ENCODE measurements at places on chromosomes 3 and 15. TPM values are rescaled to one million over a fixed set of nuclear protein-coding genes. Genes with fewer than 3 reads are reported as not detected.
A peak's percentile ranks its signal among the peaks of the same experiment; 100 is the strongest.

Gene NR2E3
- total RNA-seq = 2.9 TPM

Gene HYAL1
- total RNA-seq = 4.8 TPM

Gene KCNMB2
- not detected for total RNA-seq

Gene CPA3
- total RNA-seq = 10.1 TPM

- H3K36me3 ChIP-seq = no peaks in the 10 kb centered on the region
- DNase-seq = no peak
These were observed 578.3 kb upstream of the ADAMTS9 start for GRCh38 chr3:65265942-65266590.

- no peak for DNase-seq
- H3K27me3 ChIP-seq = no peaks in the 10 kb centered on the region
- peak overlapping the region; percentile 57 for H3K27ac ChIP-seq
- no peaks in the 10 kb centered on the region for H3K36me3 ChIP-seq
- no peak overlapping the region for H3K4me3 ChIP-seq
- H3K4me1 ChIP-seq = peaks cover 25% of the 10 kb centered on the region
These were observed 603.4 kb downstream of the FOXP1 start for GRCh38 chr3:70979983-70980645.

DNA sequence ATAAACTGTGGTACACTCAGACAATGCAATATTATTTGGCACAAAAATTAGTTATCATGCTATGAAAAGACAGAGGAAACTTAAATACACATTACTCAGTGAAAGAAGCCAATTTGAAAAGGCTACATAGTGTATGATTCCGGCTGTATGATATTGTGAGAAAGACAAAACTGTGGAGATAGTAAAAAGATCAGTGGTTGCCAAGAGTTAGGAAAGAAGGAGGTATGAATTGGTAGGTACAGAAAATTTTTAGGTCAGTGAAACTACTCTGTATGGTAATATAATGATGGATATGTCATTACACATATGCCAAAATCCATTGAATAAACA, 458.8 kb upstream of the CBLB start:
- H3K4me1 ChIP-seq = no peaks in the 10 kb centered on the region
- H3K4me3 ChIP-seq = no peak overlapping the region
- H3K27me3 ChIP-seq = no peaks in the 10 kb centered on the region
- no peaks in the 10 kb centered on the region for H3K36me3 ChIP-seq

DNA sequence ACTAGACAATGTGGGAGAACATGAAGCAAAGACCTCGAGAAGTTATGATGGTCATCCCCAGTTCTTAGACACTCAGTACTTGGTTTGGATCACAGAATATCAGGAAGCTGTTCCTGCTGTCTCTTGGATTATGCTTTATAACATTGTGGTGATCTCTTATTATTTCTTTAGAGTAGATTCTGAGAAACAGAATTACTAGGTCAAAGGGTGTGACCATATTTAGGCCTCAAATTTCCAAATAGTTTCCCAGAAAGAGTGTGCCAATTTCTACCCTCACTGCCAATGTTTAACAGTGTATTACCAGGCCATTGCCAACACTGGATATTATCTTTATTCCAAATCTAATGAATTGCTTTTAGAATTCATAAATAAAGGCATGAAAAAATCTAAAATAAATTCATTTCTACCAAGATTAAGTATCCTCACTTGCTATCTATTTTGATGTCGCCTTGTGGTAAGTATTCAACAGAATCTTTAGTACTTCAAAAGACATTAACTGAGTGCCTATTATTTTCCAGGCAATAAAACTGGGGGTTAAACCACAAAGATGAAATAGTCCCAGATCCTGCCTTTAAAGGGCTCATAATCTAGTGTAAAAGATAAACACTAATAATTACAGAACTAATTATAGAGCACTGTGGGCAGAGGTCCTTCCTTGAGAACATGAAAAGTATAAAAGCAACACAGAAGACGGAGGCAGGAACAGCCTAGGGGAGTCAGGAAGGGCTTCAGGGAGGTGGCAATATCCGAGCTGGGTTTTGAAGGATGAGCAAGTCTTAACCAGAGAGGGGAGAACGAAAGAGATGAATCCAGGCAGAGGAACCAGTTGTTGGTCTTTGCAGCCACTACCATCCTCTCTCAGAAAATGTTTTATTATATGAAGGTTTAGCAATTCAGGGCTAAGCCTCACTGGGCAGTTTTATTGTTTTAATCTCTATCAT, 86.8 kb downstream of the IGF2BP2 start:
- H3K27ac ChIP-seq = no peak overlapping the region
- H3K36me3 ChIP-seq = no peaks in the 10 kb centered on the region
- no peaks in the 10 kb centered on the region for H3K27me3 ChIP-seq
- no peak for DNase-seq
- no peak overlapping the region for H3K4me3 ChIP-seq
- no peaks in the 10 kb centered on the region for H3K4me1 ChIP-seq

GRCh38 chr15:85788771-85789495, 5.8 kb downstream of the KLHL25 start:
- H3K4me1 ChIP-seq = peaks cover 6% of the 10 kb centered on the region
- H3K27me3 ChIP-seq = no peaks in the 10 kb centered on the region
- peak; percentile 64 for DNase-seq
- H3K4me3 ChIP-seq = no peak overlapping the region

DNA sequence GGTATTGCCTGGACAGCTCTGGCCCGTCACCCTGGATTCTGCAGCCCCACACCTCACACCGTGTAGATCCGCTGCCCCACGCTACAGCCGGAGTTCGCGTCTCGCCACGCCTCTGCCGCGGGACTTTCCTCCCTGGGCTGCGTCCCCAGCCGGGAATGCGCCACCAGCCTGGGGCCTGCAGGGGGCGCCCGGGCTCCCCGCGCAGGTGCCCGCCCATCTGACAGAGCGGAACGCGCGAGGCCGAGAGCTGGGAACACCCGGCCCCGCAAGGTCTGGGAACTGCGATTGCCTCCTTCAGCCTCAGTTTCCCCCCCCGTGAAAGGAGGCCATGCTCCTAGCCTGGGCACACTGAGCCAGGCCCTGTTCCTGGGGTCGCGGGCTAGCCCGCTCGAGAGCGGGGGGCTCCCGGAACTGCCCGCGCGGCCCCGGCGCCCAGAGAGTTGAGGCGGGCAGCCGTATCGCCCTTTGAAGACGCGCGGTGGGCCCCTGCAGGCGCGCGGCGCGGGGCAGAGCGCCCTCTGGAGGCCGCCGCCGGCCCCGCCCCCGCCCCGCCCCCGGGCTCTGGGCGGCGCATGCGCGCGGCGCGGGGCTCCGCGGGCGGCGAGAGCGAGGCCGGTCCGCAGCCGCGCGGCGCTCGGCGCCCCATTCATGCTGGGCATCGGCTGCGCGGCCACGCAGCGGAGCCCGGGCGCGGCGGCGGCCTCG, at the start of gene PLXNA1:
Gene PLXNA1, plus strand, starts transcription at position 645 of the 705 bp plus-strand sequence. CDS start 5,479 bp downstream, outside the sequence.
- peak within 1 kb of the TSS; percentile 87 for H3K4me3 ChIP-seq
- peak within 1 kb of the TSS; percentile 82 for H3K27ac ChIP-seq
- no peak for DNase-seq

- no peak overlapping the region for H3K4me3 ChIP-seq
- no peak overlapping the region for H3K27ac ChIP-seq
- H3K27me3 ChIP-seq = peaks cover 74% of the 10 kb centered on the region
These were observed 3.6 kb upstream of the SOX14 start for GRCh38 chr3:137760341-137761098.

GRCh38 chr15:74793135-74794028, 11.5 kb downstream of the CSK start:
- H3K27ac ChIP-seq = no peak overlapping the region
- no peaks in the 10 kb centered on the region for H3K36me3 ChIP-seq
- no peak overlapping the region for H3K4me3 ChIP-seq
- H3K27me3 ChIP-seq = no peaks in the 10 kb centered on the region

DNA sequence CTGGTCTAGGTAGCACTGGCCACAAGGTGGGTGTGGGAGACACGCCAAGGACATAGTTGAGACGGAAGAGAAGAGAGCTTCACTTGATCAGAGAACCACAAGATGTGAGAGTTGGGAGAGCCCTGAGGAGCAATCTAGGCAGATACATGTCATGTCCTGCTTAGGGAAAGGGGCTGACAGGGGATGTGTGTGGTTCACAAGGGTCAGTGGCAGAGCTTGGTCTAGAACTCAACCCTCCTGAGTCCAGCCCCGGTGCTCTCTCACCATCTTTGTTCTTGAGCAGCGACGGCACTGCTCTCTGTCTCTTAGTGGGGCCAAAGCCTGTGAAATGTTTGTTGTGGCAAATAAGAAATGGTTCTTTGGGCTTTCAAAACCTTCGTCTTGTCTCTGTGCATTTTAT, 243.5 kb upstream of the ROPN1 start:
- no peaks in the 10 kb centered on the region for H3K36me3 ChIP-seq
- H3K4me3 ChIP-seq = no peak overlapping the region
- H3K4me1 ChIP-seq = no peaks in the 10 kb centered on the region

DNA sequence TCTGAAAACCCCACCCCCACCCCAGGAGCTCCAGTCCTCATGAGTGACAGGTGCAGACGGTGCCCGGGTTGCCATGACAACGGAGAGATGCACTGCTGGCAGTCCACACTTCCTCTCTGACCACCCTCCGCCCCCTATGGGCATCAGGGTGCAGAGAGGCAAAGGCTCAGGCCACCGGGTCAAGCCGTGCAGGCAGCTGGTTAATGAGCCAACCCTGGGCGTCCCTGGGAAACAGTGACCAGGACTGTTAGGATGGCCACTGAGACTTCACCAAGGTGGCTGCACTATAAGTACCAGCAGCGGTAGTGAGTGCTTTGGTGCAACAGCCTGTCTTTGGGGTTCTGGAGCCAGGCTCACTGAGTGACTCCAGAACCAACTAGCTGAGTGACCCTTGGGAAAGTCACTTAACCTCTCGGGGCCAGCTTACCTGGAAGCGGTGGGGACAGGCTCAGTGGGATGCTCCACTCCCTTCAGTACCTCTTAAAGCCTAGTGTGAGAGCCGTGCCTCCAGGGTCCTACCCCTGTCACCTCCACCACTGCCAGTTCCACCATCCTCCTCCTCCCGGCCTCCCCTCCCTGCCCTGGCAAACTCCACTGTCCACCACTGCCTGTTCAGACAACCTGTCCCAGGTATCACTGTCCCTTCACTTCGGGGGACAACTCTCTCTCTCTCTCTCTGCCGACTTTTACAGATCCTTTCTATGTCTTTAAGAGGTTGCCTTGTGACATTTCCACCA, 121.0 kb upstream of the PRR20G start:
- no peak overlapping the region for H3K4me3 ChIP-seq
- DNase-seq = no peak
- no peaks in the 10 kb centered on the region for H3K27me3 ChIP-seq
- H3K27ac ChIP-seq = no peak overlapping the region
- no peaks in the 10 kb centered on the region for H3K36me3 ChIP-seq

DNA sequence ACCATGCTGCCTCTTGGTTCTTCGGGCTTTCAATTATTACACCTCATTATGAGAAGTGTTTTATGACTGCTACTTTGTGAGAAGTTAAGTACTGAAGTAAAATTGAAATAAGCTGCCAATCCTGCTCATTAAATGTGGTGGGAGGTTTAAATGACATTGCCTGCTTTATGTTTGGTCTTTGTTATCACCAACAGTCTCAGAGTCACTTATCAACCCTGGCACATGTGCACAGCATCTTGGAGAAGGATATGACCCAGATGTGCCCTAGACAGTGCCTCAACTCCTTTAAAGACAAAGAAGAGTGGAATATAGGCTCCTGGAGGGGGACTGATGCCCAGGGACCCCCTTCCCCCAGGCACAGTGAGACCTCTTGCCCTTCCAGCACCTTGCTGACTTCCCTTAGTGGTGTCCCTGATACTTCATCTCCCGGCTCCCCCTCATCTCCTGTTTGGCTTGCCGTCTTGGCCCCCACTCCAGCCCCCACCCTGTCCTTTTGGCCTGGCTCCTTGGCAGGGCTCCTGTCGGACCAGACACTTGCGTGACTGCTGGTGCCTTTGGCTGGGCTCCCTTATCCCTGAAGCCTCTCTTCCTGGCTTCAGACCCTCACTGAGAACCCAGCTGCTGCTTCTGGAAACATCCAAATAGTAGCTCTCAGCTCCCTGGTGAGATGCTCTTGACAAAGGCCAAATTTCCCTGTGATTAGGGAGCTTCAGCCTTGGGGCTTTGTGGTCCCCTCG, 39.8 kb downstream of the ARHGAP31 start:
- DNase-seq = no peak
- H3K27me3 ChIP-seq = no peaks in the 10 kb centered on the region
- no peaks in the 10 kb centered on the region for H3K36me3 ChIP-seq
- H3K4me1 ChIP-seq = no peaks in the 10 kb centered on the region

DNA sequence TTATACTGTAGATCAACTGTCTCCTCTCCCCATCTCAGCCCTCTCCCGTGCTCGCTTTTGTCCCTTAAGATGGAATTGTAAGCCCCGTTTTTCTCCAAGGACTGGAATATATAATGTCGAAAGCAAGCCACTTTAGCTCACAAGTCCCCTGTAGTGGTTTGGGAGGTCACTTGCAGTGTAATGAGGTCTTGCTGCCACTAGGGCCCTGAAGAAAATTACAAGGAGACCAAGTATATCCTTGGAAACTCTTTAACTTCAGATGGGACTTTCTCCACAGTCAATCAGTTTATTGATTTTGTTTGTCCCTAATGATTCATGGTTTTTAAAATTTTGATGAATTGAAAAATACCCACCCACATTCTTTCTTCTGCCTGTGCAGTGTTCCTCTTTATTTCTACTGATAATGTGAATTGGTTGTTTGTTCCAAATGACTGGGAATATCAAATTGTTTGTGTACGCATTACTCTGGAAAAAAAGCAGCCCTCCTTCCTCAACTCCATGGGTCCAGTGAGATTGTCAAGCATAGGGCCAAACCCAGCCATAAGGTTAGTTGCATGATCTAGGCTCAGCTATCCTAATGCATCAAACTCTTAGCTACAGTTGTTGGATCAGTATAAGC, 294.8 kb downstream of the MCTP2 start:
- H3K36me3 ChIP-seq = no peaks in the 10 kb centered on the region
- DNase-seq = no peak
- H3K4me3 ChIP-seq = no peak overlapping the region
- H3K4me1 ChIP-seq = no peaks in the 10 kb centered on the region
- no peaks in the 10 kb centered on the region for H3K27me3 ChIP-seq
- H3K27ac ChIP-seq = no peak overlapping the region

DNA sequence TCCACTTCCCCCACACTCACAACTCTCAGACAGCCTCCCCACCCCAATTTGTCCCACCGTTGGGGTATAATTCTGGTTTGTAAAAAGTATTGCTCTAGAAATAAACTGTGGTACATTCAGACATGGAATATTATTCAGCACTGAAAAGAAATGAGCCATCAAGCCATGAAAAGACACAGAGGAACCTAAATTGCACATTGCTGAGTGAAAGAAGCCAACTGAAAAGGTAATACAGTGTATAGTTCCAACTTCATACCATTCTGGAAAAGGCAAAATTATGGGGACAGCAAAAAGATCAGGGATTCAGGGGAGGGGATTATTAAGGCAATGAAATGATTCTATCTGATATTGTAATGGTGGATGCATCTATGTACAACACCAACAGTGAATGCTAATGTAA, 10.5 kb downstream of the ANXA2 start:
- no peaks in the 10 kb centered on the region for H3K36me3 ChIP-seq
- H3K4me3 ChIP-seq = no peak overlapping the region
- peaks cover 45% of the 10 kb centered on the region for H3K4me1 ChIP-seq

- no peaks in the 10 kb centered on the region for H3K36me3 ChIP-seq
- H3K4me1 ChIP-seq = no peaks in the 10 kb centered on the region
- no peak overlapping the region for H3K4me3 ChIP-seq
- no peaks in the 10 kb centered on the region for H3K27me3 ChIP-seq
- no peak overlapping the region for H3K27ac ChIP-seq
These were observed 199.2 kb downstream of the IL5RA start for GRCh38 chr3:2910997-2911396.

All from breast epithelium (tissue), 4 donors.